ENCODE measurements at places on chromosomes 16 and 17.

- no peak for DNase-seq
Observed at GRCh38 chr16:67683767-67684166, 17.2 kb downstream of the C16orf86 start.

GRCh38 chr16:57754354-57755060, 18.9 kb downstream of the KATNB1 start:
- no peak for DNase-seq

DNA sequence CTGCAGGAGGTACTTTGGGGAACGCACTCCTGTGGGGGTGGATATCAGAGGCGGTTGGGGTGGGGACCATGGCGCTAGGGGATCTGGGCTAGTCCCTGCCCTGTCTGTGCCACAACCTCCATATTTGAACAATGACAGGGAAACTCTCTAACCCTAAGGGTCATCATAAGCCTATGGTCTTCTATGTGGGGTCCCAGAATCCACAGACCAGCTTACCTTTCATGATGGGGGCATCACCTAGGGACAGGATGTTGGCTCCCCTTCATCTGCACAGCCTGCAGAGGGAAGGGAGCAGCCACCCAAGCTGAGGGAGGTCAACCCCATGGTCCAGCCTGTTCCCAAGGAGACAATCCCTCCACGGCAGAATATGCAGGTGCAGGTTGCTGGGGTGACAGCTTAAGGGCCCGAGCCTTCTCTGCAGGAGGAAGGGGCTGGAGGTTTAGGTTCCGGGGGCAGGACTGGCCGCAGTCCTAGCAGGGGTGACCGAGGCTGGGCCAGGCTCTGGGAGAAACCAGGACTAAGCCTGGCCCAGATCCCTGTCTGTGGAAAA, 1.7 kb downstream of the ORAI3 start:
- no peak for DNase-seq

DNA sequence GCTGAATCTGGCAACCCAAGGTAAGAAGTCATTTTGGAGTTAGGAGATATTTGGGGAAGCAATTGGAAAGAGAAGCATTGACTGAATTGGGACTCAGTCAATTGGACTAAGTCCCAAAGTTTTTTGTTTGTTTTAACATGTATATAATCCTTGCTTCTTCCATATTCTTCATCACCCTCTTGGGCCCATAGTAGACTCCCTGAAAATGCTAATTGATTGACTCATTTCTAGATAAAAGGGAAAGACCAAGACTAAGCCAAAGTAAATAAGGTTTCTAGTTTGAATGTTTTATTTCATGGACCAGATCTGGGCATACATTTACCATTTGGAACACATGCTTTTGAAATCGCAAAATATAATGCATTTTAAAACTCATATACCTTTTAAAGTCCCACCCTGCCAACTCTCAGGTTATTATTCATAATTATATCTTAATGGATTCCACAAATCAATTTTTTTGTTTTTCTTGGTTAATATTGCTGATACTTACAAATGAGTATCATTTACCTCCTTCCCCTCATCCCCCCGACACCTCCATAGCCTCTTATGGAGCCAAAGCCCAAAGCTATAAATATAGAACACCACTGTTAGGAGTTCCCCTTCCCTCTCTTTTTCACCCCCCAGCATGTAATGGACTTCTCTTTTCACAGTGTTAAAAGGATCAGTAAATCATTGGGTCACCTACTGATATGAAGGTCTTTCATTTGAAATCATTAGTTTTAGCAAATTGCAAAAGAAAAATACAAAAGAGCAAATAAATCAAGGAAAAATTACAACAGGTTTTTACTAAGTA, 674.0 kb upstream of the SOX9 start:
- no peak for DNase-seq
